Body of pancreas (tissue), 4 donors: ENCODE measurements at places on chromosomes 12 and 14.
A peak's percentile ranks its signal among the peaks of the same experiment; 100 is the strongest.

DNA sequence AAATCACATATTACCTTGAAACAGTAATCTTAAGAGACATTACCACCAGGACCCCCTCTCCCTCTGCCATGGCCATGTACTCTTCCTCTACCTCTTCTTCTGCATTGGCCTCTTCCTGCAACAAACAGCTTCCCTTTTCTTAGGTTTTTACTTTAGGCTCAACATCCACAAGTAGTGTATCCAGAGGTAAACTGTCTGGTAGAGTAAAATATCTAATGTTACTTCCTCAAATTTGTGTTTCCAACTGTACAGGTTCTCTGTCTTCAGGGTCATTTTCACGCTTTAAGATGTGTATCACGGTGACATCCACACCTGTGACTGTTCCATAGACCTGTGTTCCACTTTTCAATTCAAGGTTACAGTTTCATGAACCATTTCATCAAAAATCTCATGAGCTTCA lies 13.4 kb downstream of the CDK17 start:
- no peak for DNase-seq

- DNase-seq: peak; percentile 78
Observed at GRCh38 chr14:77268989-77269600, 1.9 kb downstream of the NGB start.

DNA sequence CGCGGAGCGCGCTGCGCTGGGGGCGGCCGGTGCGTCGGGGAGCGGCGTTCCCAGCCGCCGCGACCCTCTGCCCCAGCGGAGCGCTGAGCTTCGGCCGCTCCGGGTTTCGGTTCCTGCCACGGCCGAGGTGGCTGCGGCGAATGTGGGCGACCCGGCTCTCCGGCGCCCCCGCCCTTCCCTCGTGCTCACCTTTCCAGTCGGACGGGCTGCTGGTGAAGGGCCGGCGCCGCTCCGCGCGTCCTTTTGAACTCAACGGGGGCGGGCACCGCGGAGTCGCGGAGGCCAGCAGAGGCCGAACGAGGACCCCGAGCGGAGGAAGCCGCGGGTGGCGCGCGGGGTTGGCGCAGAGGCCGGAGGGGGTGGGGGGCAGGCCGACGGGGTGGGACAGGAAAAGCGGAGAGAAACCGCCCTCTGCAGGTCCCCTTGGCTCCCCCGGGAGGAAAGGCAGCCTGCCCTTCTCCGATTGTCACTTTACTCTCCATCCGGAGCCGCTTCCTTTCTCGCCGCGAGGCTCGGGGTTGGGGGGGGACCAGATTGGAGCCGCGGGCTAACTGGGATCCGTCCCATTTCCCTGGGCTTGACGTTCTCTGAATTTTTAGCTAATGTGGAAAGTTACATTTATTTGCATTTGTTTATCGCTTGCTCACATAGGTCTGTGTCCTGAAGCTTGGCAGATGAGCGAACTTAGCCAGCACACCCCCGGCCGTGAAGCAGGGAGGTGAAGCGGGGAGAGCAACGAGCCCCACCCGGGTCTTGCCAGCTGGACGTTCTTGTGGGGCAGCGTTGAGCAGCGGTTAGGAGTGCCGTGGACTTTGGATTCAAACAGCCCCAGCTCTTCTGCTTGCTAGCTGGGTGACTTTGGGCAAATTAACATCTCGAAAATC lies at the start of gene SMAGP:
TSS of gene SMAGP (minus strand) at position 349 of the 884 bp plus-strand sequence. CDS start 1,137 bp downstream, outside the sequence.
- DNase-seq: peak; percentile 85

DNA sequence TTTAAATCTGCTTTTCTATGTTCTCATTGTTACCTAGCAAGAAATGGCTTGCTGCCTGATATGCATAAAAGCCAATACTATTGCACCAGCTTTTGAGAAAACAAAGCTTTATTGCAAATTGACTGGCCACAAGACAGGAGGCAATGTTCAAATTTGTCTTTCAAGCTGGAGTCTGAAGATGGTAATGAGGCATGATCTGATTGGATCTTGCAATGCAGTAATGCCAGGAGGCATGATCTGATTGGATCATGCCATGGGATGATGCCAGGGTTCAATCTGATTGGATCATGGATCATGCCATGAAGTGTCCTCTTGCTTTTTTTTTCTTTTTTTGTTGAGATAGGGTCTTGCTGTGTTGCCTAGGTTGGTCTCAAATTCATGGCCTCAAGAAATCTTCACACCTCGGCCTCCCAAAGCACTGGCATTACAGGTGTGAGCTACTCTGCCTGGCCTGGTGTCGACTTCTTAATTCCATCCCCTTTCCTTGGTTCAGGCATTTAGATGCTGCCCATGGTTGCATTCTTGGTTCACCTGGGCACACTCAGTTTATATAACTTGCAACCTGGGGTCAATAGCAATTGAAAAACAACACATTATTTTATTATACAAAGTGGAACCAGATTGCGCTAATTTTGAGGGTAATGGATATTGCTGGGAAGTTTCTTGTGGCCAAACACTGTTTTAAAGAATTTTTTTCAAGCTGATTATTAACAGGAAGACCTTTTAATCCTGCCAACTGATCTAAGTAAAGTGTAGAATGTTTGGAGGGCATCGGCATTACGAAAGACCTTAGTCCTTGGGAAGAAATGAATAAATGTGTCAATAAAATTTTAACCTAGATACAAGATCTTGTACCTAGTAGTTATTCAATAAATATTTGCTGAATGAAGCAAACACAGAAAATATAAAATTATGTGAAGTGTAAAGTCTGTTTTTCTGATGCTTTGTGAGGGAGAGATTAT lies 38.8 kb downstream of the HSD17B6 start:
- DNase-seq: no peak

DNA sequence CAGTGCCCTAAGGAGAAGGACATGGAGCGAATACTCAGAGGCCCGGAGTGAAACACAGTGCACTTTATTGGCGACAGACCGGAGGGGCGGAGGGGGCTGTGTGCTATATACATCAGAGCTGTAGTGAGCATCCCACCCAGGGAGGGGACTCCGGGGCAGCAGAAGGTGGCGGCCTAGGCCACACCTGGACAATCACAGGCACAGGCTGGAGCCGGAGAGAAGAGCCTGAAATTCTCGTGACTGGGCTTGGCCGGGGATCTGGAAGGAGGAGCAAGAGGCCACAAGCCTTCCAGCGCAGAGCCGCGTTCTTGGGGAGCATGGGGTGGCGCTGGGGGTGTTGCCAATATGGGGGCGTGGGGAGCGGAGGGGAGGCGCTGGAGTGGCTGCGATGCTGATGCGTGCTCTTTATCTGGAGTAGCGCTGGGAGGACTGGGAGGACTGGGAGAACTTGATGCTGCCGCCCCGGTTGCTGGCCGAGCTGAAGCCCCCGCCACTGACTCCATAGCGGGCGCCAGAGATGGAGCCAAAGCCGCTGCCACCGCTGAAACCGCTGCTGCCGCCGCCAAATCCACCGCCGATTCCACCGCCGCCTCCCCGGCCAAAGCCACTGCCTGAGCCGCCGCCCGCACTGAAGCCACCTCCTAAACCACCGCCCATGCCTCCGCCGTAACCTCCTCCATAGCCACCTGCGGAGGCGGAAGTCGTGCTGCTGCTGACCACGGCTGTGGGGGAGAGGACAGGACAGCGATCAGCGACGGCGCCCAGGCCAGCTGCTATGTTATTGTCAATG lies 6.1 kb downstream of the KRT3 start:
- peak; percentile 13 for DNase-seq

GRCh38 chr14:104895786-104896661 lies 28.7 kb upstream of the PLD4 start:
- DNase-seq: peak; percentile 93

DNA sequence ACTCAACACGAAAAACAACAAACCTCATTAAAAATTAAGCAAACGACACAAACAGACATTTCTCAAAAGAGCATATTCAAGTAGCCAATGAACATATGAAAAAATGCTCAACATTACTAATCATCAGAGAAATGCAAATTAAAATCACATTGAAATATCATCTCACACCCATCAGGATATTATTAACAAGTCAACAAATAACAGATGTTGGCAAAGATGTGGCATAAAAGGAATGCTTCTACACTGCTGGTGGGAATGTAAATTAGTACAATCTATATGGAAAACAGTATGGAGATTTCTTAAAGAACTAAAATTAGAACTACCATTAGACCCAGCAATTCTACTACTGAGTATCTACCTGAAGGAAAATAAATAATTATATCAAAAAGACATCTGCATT lies 182.2 kb downstream of the KITLG start:
- no peak for DNase-seq

- DNase-seq: peak; percentile 84
Observed at GRCh38 chr12:121128908-121129810, 3.5 kb upstream of the P2RX7 start.

- no peak for DNase-seq
Observed at GRCh38 chr12:31488737-31489338, 102.1 kb downstream of the DENND5B start.
